ENCODE measurements at places on chromosomes 1 and 21.

GRCh38 chr1:240720976-240721375, 109.0 kb upstream of the GREM2 start:
- no peak for DNase-seq

DNA sequence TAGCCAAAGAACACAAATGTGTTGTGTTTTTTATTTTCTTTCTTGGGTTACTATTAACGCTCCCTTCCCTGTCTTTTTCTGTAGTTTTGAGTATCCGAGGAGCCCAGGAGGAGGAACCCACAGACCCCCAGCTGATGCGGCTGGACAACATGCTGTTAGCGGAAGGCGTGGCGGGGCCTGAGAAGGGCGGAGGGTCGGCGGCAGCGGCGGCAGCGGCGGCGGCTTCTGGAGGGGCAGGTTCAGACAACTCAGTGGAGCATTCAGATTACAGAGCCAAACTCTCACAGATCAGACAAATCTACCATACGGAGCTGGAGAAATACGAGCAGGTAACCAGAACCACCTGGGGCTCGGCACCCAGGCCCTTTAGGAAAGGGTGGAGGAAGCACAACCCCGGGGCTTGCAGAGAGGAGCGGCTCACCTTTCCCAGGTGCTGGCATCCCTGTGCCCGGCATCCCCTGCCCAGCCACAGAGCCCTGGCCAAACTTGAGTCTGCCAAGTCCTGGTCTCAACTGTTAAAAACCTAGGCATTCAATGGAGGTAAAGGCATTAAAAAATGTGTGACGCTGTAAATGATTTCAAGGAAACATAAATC, 233.5 kb downstream of the PBX1 start:
- DNase-seq, result no peak

GRCh38 chr1:16212251-16212961, at the start of gene ARHGEF19:
ARHGEF19 (minus strand) TSS chr1:16212652; CDS start chr1:16209054, 3,598 bp downstream.
- no peak for DNase-seq

- no peak for DNase-seq
Measured at GRCh38 chr1:43541721-43542401, 11.2 kb downstream of the PTPRF start.

DNA sequence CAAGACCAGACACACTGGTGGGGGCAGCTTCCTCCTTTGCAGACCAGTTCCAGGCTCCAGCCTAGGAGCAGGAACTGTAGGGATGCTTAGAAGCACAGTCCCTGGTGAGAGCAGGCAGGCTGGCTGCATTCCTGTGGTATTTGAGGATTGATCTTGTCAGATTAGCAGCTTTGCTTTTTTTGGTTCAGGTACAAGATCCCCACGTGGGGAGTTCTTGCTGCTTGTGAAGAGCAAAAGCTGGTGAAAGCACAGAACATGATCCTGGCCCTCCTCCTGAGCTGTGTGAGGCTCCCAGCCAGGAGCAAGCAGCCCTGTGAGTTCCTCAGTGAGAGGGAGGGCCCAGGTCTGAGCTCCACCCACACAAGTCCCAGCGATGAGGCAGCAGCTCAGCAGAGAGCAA, 75.3 kb upstream of the ARTN start:
- peak; percentile 99 for DNase-seq

DNA sequence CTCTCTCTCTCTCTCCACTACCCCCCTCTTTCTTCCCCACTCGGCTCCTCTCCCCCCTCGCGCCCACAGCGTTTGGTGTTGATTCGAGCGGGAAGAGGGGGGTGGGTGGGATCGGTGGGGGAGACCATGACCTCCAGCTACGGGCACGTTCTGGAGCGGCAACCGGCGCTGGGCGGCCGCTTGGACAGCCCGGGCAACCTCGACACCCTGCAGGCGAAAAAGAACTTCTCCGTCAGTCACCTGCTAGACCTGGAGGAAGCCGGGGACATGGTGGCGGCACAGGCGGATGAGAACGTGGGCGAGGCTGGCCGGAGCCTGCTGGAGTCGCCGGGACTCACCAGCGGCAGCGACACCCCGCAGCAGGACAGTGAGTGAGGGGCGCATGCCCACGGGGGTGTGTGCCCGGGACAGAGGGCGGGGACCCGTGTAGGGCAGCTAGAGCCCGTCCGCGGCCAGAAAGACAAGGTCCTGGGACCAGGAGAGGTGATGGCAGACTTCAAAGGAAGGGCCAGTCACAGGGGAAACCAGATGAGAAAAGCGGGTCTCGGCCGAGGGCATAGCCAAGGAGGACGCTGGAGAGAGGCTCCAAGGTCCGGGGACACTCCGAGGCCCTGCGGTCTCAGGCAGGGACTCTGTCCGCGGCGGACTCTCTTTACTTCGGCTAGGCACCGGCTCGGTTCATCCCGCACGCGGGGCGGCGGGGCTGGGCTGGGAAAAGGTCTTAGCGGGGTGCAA, at the start of gene PRRX1:
Gene PRRX1 (plus strand): TSS at position 39 of the 735 bp plus-strand sequence. CDS start 88 bp downstream, at position 127.
- no peak for DNase-seq

- no peak for DNase-seq
Measured at GRCh38 chr1:9717193-9718005, 65.9 kb downstream of the PIK3CD start.

GRCh38 chr1:8145545-8146202, 119.6 kb upstream of the ERRFI1 start:
- no peak for DNase-seq

GRCh38 chr21:41488080-41488479, 19.9 kb downstream of the TMPRSS2 start:
- no peak for DNase-seq

- DNase-seq, result no peak
Measured at GRCh38 chr1:94124538-94124937, 3.6 kb upstream of the ABCA4 start.

GRCh38 chr1:3069491-3070308, 697 bp downstream of the PRDM16 start:
- no peak for DNase-seq

- DNase-seq, result peak; percentile 60
Measured at GRCh38 chr1:168483539-168483938, 60.3 kb downstream of the XCL2 start.

DNA sequence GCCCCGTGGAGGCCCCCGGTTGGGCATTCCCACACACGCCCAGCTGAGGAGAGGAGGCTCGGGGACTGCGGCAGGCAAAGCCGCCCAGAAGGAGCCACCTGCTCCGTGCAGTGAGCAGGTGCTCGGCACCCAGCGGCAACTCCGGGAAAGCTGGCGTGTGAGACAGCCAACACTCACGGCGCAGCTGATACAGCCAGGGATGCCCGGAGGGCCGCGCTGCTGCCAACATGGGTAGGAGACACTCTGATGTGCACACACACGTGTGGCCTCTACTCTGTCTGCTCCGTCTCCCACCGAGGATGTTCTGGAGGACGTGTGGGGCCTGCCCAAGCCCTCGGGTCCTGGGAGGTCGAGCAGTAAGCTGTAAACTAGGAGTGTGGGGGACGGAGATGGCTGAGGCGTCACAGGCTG, 12.9 kb downstream of the MORN1 start:
- DNase-seq, result no peak

GRCh38 chr1:31208361-31208945, 31.2 kb downstream of the NKAIN1 start:
- DNase-seq, result no peak

DNA sequence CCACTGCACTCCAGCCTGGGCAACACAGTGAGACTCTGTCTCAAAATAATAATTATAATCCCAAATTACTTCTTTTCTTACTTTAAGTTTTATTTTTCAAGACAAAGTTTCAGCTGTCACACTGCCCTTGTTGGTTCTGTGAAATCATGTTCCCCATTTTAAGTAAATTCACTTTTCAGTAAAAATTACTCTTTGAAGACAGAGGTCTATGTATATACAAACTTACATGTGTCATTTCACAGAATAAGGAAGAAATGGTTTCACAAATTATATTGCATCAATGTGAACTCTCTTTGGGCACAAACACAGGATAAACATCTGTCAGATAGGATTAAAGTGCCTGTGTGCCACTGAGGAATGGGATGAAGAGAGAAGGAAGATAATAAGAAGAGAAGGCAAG, 33.1 kb upstream of the ETS2 start:
- no peak for DNase-seq

DNA sequence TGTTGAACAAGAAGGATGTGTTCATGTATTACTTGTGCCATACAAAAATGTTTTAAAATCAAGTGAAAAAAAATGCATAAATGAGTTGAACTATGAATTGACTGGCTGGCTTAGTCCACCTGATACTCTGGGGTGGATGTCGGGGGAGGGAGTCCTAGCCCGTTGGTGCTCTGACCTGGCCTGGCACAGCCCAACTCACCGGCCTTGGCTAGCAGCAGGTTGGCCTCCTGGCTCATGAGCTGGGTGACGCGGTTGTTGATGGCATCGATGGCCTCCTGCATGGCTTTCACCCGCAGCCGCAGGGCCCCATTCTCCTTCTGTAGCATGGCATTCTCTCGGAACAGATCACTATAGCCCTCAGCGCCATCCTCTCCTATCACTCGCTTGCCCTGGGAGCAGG, 21.6 kb downstream of the KIF21B start:
- no peak for DNase-seq

- peak; percentile 71 for DNase-seq
Measured at GRCh38 chr1:112395821-112396652, at the start of gene CTTNBP2NL. CTTNBP2NL (plus strand) TSS chr1:112396214; CDS start chr1:112416166, 19,952 bp downstream.

GRCh38 chr1:227356620-227357146, 38.4 kb upstream of the CDC42BPA start:
- no peak for DNase-seq

GRCh38 chr1:208206092-208206698, 38.0 kb downstream of the PLXNA2 start:
- DNase-seq, result no peak

- DNase-seq, result no peak
Measured at GRCh38 chr21:42467140-42467983, 28.7 kb downstream of the RSPH1 start.

- DNase-seq, result no peak
Measured at GRCh38 chr1:201590474-201590873, 51.5 kb downstream of the NAV1 start.

All from AG04449 (cell line).